Stomach (tissue), 19 donors: ENCODE measurements at places on chromosomes 3 and 15.

GRCh38 chr15:80485370-80486164 is 81.4 kb downstream of the ARNT2 start:
- DNase-seq, result no peak

GRCh38 chr3:55490276-55490913 is 3.3 kb upstream of the WNT5A start:
- no peak for DNase-seq

DNA sequence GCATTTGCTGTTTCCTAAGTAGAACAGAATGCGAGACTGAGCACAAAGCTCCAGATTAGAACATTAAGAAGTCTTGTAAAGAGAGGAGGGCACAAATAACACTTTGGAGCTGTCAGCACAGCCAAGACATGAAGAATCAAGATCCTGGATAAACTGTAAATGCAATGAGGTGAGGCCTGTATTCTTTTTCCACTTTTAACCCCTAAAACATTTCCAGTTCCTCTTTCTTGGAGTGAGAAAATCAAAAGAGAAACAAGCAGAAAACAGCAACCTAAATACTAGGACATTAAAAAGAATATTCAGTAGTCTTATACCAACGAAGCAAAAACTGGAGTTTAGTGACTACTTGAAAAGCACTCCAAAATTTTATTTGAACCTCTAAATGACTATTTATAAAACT is 204.3 kb downstream of the ZBTB20 start:
- DNase-seq, result no peak

GRCh38 chr3:77254967-77255831 is 215.3 kb downstream of the ROBO2 start:
- peak; percentile 87 for DNase-seq

DNA sequence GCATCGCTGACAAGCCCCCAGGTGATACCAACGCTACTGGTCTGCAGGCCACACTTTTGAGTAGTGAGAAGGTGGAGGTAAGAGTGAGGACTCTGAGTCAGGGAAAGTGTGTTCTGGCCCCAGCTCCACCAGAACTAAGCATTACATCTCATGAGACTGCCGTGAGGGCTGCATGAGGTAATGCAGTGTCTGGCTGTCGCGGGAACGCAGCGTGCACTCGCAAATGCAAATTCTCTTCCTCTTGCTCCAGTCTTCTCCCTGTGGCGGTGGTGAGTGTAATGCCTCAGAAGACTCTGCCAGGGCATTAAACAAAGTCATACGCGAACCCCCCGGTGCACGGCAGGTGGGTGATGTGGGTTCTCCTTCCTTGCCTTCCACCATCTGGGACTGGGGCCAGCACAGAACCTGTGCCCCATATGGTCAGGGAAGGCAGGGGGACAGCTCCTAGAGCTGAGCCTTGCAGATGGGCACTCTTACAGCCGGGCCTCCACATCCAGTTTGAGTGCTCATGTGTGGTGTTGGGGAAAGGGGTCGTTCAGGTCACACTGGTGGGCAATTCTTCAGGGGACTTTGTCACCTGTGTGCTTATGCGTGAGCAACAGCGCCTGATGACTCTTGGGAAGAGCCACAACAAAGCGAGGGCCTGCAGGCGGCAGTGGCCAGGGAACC is 175.8 kb downstream of the XXYLT1 start:
- no peak for DNase-seq

DNA sequence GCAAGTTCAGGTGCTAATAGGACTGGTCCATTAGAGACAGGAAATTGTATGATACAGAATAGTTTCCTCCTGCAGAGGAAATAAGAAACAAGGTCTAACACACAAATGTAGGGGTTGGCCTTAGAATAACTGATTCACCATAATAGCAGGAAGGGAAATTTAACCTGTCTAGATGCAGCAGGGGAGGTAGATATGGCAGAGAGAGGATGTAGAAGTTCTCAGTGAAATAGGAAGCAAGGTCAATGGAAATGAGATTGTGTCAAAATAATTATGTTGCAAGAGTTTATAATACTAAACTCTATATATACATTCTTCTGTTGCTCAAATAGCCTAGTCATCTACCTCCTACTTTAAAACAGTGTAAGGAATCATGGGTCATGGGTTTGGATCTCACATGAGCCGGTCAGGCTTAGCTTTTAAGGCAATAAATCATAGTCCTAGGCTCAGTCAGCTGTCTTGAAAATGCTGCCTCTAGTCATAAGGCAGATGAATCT is 17.0 kb downstream of the BCL2A1 start:
- DNase-seq, result no peak

GRCh38 chr15:96887730-96888129 is 557.2 kb downstream of the NR2F2 start:
- DNase-seq, result no peak

- DNase-seq, result peak; percentile 74
These were observed 21.1 kb upstream of the IQCF6 start for GRCh38 chr3:51799879-51800749.

GRCh38 chr15:77070180-77070494 is 772 bp downstream of the TSPAN3 start:
- no peak for DNase-seq

DNA sequence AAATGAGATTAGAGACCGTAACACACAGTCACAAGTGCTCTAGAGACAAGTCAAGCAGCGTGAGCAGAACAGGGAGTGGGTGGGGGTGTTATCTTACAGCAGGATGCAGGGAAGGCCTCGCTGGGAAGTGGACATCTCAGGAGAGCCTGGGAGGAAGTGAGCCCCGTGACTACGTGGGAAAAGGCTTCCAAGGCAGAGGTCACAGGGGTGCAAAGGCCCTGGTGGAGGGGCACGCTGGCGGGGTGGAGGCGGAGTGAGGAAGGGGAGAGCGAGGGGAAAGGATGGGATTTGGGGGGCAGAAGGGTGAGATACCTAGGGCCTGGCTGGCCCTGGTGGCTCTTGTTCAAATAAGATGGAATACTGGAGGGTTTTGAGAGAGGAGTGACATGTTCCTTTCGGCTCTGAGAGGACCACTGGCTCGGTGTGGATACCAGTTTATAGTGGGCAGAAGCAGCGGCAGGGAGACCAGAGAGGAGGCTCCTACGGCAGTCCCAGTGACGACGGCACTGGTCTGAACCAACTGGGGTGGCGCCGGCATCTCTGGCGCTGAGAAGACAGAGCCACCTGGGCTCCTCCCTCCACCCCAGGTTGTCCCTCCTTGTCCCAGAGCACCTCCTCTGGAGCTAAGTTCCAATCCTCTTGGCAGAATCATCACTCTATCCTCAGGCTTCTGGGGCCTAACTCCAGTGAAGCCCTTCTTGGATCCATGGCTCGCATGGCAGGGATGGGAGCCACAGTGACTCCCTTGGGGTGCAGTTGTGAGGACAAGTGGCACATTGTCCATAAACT is 266.2 kb upstream of the LYSMD4 start:
- DNase-seq, result no peak

DNA sequence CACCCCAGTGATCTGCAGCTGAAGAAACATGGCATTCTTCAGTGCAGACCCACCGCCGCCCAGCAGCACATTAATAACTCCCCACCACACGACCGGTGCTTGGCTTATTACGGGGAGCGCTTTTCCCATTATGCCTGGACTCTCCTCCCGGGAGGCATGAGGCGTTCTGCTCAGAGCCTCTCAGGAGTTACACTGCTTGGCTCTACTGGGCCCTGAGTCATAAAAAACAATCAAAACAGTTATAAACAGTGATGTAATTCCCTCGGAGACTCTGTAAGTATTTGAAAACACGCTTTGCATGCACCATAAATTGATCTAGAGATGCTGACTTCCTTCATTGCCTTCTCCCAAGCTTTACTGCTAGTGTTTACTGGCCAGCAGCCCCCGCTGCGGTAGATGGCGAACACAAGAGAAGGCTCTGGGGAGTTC is 77.1 kb upstream of the SNRPA1 start:
- peak; percentile 54 for DNase-seq

GRCh38 chr15:70362886-70363285 is 265.2 kb upstream of the TLE3 start:
- DNase-seq, result peak; percentile 75
